Amniotic epithelial cell (primary cell): ENCODE measurements at places on chromosomes 5 and 9.

- peak; percentile 72 for DNase-seq
Observed at GRCh38 chr5:139710319-139711066, 62.3 kb downstream of the CXXC5 start.

DNA sequence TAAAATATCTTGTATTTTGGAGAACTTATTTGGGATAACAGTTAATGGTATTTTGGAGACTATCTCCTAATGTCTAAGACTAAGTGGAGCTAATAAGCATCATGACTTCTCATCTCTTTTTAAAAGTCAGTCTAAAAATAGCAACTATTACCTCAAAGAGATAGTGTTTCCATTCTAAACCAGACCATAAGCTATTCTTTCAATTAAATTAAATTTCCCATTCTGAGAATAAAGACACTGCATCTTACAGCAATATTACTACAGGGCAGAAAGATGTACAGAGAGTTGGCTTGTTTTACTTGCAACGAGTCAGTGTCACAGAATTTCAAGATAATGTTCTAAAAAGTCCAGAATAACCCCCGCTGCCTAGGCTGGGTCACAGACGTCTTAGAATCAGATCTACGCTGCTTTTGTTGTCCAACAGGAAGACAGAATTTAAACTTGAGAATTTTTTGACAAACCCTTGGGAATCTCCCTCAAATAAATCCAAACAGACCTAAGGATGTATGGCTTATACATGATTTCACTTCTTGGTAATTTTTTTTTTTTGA, 98.9 kb downstream of the USP20 start:
- no peak for DNase-seq

- DNase-seq, result peak; percentile 68
Observed at GRCh38 chr5:96483878-96484277, 50.8 kb upstream of the PCSK1 start.

- no peak for DNase-seq
Observed at GRCh38 chr5:85998656-85999055, 619.1 kb upstream of the COX7C start.

GRCh38 chr5:10331341-10331796, 22.1 kb upstream of the MARCHF6 start:
- peak; percentile 63 for DNase-seq

DNA sequence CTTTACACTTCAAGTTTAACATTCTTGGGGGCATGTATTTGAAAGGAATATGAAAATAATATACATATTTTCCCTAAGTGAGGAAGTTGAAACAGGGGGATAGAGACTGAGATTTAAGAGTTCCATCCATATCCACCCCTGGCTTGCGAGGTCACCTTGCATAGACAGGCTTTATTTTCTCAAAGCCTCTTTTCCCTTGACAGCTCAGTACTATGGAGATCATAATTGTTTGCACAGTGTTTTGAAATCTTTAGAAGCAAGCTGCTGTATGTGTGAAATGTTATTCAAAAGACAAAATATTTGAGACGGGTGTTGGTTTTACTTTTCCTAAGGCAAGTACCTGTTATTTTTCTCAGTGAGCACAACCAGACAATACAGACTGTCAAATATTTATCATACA, 163.1 kb downstream of the LRRC70 start:
- no peak for DNase-seq

- DNase-seq, result peak; percentile 7
Observed at GRCh38 chr9:89555451-89556375, 49.1 kb upstream of the GADD45G start.

DNA sequence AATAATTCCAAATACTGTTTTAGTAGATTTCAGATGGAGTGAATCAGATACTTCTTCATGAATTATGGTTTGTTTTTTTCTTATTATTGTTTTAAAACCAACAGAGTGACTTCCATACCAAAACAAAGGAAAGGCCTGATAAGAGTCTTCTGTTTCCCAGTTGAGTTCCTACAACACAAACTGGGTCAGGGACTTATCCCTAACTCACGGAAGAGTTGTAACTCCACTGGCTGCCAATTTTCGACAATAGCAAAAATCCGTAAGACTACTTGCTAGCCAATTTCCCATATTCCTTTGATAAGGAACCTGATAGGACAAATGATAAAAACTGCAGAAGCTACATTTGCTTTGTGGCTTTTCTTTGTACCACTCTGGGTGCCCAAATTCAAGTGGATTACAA, 219.2 kb downstream of the AP3B1 start:
- DNase-seq, result no peak

DNA sequence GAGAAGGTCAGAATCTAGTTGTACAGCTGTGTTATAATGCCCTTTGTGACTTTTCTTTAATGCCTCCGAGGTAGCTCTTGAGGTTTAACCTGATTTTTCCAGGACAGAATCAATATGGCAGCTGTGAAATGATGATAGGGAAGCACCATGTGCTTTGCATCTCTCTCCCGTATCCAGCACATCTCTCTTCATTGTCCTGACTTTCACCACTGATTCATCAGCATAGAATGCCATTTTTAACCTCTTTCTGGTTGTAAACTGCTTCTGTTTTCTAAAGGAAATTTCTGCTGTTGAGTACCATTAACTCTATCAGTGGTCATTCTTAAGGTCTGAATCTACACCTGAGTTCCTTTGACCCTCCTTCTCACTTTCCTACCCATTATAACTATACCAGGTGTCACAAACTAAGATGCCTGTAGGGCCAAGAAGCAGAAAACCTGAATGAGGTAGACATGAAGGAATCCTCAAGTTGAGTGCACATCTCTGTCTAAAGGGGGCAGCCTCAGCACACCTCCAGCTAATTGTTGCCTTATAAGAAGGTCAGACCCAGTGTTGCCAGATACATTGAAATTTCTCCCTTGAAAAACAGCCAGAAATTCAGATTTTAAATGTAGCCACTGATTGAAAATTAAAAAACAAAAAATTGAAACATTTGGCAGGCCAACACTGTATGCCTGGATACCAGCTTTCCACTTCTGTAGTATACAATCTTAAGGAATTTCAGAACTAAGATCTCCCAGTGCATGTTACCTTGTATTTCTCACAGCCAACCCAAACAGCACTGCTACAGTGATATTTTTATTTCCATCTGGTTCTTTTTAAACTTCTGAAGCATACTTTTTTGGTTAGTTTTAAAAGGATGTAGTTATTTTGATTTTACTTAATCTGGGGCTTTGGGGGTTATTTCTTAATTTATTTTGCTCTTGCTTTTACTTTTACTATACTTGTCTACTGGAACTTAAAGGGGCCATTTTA, 35.8 kb upstream of the TLX3 start:
- peak; percentile 62 for DNase-seq

DNA sequence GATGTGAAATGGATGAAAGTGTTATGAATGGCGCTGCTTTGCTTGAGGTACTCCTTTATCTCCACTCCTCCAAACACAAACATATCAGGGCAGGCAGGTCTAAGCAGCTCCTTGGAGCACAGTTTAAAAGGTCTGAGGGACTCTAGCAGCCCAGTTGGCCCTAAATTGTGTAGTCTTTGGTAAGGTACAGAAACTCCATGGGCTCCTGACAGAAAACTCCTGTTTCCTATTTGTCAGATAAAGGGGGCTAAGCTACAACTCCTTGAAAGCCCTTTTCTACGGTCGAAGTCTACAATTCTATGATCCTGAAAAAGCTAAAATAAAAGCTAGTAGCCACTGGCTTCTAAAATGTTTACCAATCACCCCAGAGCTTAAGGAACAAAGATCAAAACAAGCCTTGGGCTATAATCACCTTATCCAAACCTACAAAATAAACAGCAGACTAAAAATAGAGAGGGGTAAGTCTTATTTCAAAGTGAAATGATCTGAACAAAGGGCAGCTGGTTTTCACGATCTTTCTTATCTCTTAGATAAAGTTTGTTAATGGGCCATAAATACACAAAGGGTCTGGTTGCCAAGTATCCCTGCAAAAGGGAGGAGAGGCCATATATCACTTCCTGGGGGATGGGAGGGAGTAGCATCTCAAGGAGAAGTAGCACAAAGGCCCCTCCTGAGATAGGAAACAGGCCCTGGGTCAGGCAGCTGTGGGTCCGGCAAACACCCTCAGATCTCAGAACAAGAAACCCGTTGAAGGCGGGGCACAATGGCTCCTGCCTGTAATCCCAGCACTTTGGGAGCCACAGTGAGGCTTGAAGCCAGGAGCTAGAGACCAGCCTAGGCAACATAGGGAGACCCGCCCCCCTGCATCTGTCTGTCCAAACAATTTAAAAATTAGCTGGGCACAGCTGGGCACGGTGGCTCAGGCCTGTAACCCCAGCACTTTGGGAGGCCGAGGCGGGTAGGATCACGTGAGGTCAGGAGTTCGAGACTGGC, 28.3 kb upstream of the DENND4C start:
- DNase-seq, result peak; percentile 88

DNA sequence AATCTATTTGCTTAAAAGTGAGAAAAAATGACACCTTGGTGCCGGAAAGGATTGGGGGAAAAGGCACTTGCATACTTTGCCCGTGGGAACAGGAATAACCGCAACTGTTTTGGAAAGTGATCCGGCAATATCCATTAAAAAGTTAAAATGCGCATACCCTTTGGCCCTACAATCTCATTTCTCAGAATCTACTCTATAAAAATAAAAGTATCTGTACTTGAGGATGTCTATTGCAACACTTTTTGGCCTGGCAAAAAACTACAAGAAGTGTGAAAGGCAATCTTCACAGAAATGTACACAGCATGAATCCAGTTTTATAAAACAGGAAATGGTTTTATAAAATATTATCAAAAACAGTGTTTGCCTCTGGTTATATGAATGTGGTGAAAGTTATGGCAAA, 58.3 kb upstream of the NFIL3 start:
- no peak for DNase-seq

DNA sequence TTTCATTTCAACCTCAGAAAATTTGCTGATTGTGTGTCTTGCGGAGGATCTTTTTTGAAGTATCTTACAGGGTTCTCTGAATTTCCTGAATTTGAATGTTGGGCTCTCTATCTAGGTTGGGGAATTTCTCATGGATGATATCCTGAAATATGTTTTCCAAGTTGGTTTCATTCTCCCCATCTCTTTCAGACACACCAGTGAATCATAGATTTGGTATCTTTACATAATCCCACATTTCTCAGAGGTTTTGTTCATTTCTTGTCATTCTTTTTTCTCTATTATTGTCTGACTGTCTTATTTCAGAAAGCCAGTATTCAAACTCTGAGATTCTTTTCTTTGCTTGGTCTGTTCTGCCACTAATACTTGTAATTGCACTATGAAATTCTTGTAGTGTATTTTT, 456.9 kb downstream of the PRELID2 start:
- DNase-seq, result peak; percentile 30
